RPMI7951 (cell line): ENCODE measurements at places on chromosomes 3 and 15. TPM values are rescaled to one million over a fixed set of nuclear protein-coding genes. Genes with fewer than 3 reads are reported as not detected.

The LRCH3 gene
- 19.9 and 298 TPM in 2 replicates for total RNA-seq

The CLDN11 gene
- 32.3 and 34.4 TPM in 2 replicates for total RNA-seq

The SIDT1 gene
- under 0.01 TPM in 1 of 2 replicates, not detected in the other for total RNA-seq

The OSTN gene
- not detected in 2 replicates for total RNA-seq

The MST1R gene
- total RNA-seq = 0.29 and 0.36 TPM in 2 replicates

The GNAT1 gene
- not detected in 2 replicates for total RNA-seq

The FGF12 gene
- total RNA-seq = 0.12 TPM in 1 of 2 replicates, not detected in the other
